Activated CD4-positive, CD25-positive, alpha-beta regulatory T cell (primary cell): ENCODE measurements at places on chromosomes 1 and 21.

- DNase-seq, result no peak
Observed at GRCh38 chr1:165397944-165398343, 41.4 kb upstream of the LMX1A start.

- no peak for DNase-seq
Observed at GRCh38 chr1:207414606-207415108, 39.5 kb upstream of the CR2 start.

DNA sequence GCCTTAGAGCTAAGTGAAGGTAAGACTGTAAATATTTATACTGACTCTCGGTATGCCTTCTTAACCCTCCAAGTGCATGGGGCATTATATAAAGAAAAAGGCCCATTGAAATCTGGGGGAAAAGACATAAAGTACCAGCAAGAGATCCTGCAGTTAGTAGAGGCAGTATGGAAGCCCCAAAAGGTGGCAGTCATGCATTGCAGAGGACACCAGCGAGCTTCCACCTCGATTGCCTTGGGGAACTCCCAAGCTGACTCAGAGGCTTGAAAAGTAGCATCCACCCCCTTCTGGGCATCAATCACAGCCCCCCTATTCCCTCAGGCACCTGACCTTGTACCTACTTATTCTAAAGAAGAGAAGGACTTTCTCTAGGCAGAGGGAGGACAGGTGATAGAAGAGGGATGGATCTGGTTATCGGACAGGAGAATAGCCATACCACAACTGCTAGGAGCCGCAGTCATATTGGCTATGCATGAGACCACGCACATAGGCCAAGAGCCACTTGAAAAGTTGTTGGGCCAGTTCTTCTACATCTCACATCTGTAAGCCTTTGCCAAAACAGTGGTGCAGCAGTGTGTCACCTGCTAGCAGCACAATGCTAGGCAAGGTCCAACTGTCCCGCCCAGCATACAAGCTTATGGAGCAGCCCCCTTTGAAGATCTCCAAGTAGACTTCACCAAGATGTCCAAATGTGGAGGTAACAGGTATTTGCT is 19.4 kb downstream of the PLA2G2F start:
- no peak for DNase-seq

- no peak for DNase-seq
Observed at GRCh38 chr1:170494369-170494768, 37.6 kb upstream of the GORAB start.

GRCh38 chr1:36160949-36161485 is 5.1 kb downstream of the MAP7D1 start:
- no peak for DNase-seq

GRCh38 chr1:228159008-228159665 is 6.5 kb upstream of the IBA57 start:
- no peak for DNase-seq

DNA sequence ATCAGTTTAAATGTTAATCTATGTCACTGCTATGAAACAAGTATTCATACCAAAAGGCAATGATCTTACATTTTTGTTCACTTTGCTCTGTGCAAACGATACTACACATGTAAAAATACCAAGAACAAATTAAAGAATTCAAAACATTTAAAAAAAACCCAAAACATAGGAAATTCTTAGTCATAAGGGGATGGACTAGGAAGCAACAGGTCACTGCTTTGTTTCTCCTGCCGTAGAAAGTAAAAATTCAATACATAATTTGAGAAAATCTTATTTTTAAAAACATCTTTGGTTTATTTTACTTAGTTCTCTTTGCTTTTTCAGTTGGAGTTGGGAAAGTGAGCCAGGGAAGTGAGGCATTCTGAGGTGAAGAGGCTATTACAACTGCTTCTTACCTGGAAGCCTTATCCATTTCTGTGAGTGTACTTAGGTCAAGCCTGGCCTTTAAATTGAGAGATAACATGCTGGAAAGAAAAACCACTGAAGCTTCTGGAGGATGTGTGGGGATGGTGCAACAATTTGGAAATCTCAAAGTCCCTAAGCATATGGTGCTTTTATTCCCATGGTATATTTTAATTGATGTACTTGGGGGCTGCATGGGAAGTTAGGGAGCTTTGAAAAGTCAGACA is 183.5 kb downstream of the CDC42BPA start:
- no peak for DNase-seq

DNA sequence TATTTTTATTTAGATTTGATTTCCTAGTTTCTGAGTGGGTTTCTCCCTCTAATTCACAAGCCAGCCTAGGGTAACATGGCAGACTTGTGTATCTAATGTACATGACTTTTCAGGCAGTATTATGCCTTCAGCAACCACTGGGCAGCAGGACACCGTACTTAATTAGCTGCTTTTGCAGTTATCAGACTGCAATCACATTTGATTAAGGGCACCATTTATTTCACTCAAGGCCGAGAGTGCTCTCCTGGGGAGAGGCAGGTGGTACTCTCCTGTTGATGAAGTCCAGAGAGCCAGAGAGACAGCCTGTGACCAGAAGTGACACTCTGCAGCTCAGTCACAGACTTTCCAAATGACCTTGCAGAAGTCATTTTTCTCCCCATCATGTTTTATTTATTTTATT is 18.7 kb downstream of the CYYR1 start:
- DNase-seq, result no peak

- DNase-seq, result no peak
Observed at GRCh38 chr1:163570071-163570470, 248.3 kb downstream of the NUF2 start.

- DNase-seq, result no peak
Observed at GRCh38 chr1:185291159-185291558, 25.9 kb downstream of the IVNS1ABP start.

GRCh38 chr1:222105393-222105737 is 363.5 kb upstream of the DUSP10 start:
- no peak for DNase-seq

DNA sequence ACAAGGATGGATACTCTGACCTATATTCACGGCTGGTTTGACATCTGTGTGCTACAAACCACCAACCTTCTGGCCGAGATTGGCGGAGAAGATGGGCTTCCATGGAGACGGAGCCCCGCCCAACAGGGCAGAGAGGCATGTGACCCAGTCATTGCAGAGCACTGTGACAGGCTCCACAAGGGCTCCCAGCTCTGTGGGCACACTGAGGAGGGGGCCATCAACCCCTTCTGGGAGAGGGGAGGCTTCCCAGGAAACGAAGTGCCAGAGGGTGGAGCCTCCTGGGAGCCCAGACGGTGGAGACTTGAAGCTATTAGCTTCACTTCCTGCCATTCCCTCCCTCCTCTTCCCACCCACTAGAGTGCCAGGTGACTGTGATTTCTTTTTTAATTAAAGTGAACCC is 71.6 kb upstream of the IFFO2 start:
- DNase-seq, result no peak

DNA sequence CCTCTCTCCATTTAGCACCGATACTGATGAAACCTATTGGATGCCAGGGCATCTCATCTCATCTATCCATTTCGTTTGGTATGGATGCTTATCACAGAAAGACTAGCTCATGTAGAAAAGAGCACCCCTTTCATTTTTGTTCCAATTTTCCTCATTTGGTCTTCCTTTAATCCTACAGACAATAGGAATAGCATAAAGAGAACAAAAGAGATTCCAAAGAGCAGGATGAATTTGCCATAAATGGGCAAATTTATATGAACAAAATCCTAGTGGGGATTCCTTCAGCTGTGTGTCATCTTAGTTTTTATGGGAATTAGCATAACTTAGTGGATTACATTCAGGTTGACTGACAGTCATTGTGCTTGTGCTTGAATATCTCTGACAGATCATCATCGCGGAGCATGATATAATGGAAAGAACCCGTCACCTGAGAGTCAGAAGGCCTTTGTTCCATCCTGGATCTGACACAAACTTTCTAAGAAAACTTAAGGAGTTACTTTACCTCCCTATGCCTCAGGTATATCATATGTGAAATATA is 777.5 kb upstream of the ADGRL2 start:
- no peak for DNase-seq

- DNase-seq, result no peak
Observed at GRCh38 chr1:171381866-171382210, 67.9 kb downstream of the FMO4 start.

- no peak for DNase-seq
Observed at GRCh38 chr1:162349635-162350330, 26.9 kb downstream of the SPATA46 start.

DNA sequence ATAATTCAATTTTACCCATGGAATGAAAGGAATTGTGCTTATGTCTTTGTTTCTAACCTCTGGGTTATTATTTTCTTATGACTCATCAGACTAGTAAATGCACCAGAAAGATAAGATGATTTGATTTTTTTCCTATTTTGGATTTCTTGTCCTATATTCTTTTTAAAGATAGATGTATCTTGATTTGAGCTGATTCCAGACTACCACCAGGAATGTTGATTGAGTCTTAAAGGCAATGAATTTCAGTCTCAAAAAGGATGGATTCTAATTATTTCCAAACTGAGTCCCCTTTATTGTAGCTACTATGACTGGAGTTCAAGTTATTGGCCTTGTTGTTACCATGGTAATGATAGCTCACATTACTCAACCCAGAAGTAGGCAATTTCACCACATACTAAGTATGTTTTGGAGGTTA is 95.8 kb upstream of the RGS4 start:
- no peak for DNase-seq

GRCh38 chr1:207673399-207673798 is 28.5 kb downstream of the CR1L start:
- DNase-seq, result no peak

GRCh38 chr1:246270236-246270635 is 236.8 kb downstream of the SMYD3 start:
- no peak for DNase-seq

GRCh38 chr1:12053752-12054548 is 9.2 kb upstream of the TNFRSF8 start:
- DNase-seq, result no peak

DNA sequence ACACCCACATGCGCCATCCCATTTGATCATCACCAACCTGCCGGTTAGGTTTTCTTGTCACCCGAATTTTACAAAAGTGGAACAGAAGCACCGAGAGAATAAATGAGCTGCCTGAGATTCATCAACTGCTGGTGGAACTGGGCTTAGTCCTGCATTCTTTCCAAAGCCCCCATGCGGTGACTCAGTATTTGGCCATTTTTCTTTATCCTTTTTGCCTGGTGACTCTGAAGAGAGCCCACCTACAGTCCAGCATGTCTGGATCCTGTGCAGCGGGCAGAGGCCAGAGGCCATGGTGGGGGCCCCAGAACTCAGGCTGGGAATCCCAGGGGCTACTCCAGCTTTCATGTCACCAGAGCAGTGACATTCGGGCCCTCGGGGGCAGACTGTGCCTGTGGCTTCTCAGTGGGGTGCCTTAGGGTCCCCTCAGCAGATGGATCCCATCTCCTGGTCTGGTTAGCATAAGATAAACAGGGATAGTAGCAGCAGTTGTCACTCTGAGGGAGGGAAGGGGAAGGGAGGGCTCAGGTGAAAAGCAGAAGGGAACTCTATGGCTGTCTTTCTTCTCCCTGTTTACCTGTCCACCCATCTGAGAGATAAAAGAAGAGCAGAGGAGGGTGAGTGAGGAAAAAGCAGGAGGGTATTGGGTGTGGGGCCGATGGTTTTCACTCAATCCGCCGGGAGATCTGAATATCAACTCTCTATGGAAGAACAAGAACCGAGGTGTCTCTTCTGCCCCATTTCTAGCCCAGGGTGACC is 63.2 kb downstream of the KIF26B start:
- DNase-seq, result no peak

GRCh38 chr1:63928186-63929105 is 154.6 kb downstream of the ROR1 start:
- no peak for DNase-seq

- DNase-seq, result no peak
Observed at GRCh38 chr1:32500387-32501209, 35.7 kb downstream of the ZBTB8B start.
